ENCODE measurements at places on chromosomes 1 and 21. TPM values are rescaled to one million over a fixed set of nuclear protein-coding genes. Genes with fewer than 3 reads are reported as not detected.

The TTC24 gene
- polyA plus RNA-seq: 0.12 TPM

The CA6 gene
- polyA plus RNA-seq: not detected

The LCE2C gene
- not detected for polyA plus RNA-seq

The NFASC gene
- polyA plus RNA-seq: 0.75 TPM

The MIXL1 gene
- polyA plus RNA-seq: not detected

The ARHGAP29 gene
- 7.9 TPM for polyA plus RNA-seq

The L1TD1 gene
- polyA plus RNA-seq: 0.01 TPM
